ENCODE measurements at places on chromosomes 13 and 19.

- peak; percentile 93 for ATAC-seq
These were observed 23.5 kb downstream of the POU2F2 start for GRCh38 chr19:42108527-42109389.

DNA sequence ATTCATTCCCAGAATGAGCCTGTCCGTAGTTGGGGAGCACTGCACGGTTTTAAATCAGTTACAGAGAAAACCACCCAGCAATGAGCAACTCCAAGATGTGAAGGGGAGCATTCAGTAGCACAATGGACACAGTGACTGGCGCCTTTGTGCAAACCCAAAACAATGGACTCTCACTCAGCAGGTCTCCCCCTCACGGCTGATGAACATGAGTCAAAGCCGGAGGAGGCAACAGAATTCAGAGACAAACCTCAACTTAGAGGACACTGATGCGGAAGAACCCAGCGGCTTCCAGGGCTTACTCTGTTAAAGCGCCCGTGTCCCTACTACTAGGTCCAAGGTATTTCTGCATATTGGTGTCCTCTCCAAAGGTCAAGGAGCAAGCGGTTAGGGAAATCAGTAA, 17.7 kb downstream of the PLEKHF1 start:
- peak; percentile 36 for ATAC-seq

- no peak for ATAC-seq
These were observed 99.3 kb downstream of the WDFY2 start for GRCh38 chr13:51683597-51683996.

DNA sequence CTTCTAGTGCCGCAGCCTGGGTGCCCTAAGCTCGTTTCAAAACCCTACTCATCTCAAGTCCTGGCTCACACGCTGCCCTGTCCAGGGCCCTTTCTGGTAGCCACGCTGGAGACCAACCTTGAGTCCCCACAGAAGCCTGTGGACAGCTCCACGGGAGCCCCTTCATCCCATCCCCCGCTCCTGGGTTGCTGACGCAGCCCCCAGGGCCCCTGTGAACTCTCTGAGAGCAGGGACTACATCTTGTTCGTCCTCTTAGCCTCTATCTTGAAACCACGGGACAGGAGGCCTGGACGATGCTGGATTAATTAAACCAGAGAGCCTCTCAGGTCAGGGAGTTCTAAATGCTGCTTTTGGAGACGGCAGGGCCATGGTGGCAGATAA, 7.4 kb downstream of the MLLT1 start:
- peak; percentile 43 for ATAC-seq

- no peak for ATAC-seq
These were observed 44.7 kb upstream of the USP29 start for GRCh38 chr19:57075125-57075524.
